ENCODE measurements at places on chromosomes 7 and 10.

DNA sequence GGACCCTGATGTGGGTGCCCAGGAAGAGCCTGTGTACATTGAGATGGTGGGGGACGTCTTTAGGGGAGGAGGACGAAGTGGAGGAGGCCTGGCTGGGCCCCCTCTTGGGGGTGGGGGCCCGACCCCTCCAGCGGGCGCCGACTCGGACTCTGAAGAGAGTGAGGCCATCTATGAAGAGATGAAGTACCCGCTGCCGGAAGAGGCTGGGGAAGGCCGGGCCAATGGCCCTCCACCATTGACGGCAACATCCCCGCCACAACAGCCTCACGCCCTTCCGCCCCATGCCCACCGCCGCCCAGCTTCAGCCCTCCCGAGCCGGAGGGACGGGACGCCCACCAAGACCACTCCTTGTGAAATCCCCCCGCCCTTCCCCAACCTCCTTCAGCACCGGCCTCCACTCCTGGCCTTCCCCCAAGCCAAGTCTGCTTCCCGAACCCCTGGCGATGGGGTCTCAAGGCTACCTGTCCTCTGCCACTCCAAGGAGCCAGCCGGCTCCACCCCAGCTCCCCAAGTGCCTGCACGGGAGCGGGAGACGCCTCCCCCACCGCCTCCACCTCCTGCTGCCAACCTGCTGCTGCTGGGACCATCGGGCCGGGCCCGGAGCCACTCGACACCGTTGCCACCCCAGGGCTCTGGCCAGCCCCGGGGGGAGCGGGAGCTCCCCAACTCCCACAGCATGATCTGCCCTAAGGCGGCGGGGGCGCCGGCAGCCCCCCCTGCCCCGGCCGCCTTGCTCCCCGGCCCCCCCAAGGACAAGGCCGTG is 4.8 kb downstream of the NYAP1 start:
- no peak for DNase-seq

DNA sequence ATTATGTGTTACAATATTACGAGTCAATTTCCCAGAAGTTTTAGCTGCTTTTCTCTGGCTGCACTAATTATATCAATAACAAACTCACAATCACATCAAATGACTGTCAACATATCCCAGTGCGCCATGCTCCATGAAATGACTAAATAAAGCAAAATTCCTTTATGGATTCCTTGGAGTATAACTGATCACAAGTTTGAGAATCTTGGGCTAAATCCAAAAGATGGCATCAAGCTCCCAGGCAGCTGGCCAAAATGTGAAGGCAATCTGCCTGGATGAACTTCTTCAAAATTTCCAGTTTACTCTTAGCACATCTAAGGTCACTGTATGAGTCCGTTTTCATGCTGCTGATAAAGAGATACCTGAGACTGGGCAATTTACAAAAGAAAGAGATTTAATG is 210.8 kb downstream of the CCSER2 start:
- no peak for DNase-seq

DNA sequence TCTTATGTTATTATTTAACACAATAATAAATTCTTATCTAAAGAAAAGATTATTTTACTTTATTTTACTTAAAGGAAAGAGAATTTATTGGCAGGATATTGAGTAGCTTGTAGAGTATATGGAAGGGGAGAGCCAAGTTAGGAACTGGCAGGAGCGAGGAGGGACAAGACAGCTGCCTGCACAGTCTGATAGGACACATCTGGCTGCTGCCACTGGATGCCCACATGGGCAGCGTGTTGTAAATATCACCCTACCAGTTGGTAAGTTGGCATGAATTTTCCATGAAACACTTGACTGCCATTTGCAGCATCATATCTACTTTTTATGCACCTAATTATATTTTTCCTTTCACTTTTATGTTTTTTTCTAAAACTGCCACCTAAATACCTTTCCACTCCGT is 19.6 kb downstream of the SRI start:
- DNase-seq, result no peak

- no peak for DNase-seq
These were observed 17.3 kb upstream of the ADGRA1 start for GRCh38 chr10:133070405-133070804.

GRCh38 chr10:110075686-110076085 is 67.9 kb downstream of the ADD3 start:
- no peak for DNase-seq

DNA sequence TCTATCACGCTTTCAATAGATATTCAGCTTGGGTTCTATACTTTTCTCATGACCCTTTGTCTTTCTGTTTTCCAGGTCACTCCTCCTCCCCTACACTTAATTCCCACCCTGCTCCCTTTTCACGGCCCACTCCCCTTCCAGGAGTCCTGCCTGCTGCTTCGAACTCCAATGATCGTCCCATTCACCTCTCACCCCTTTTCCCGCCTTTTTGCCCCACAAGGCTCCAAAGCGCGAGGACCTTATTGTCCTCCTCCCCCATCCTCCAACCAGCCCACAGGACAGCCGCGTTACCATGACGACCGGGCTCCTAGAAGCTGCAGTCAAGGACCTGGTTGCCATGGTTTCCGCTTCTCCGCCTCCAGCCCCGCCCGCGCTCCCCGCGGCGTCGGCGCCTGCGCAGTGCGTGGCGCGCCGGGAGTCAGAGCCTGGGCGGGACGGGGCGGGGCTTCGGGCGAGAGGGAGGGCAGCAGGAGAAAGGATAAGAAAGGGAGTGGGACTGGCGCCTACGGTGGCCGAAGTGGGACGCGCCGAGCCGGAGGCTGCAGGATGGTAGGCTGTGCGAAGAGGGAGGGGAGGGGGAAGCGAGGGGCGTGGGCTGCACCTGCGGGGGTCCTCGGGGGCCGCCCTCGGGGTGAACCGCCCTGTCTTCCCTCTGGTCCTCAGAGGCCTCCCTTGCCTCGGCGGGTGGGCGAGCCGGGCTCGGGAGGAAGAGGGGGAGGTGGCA is at the start of gene AP1S1:
AP1S1 (plus strand) TSS at position 508 of the 724 bp plus-strand sequence; CDS start at position 547, 39 bp downstream.
- peak; percentile 86 for DNase-seq

DNA sequence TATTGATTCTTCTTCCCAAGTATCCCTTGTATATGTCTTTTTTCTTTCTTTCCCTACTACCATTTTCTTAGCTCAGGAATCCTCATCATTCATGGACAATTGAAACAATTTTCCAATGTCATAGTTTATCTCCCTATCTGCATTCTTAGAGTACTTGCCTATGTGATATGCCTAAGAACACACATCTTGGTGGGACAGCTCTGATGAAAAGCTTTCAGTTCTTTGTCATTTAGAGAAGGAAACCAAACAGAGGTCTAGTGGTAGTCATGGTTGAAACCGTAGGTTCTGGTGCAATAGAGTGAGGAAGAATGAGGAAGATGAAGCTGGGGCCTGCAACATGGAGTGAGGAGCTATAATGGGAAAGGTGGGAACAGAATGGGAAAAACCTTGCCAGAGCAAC is 28.2 kb downstream of the TDRD1 start:
- no peak for DNase-seq

DNA sequence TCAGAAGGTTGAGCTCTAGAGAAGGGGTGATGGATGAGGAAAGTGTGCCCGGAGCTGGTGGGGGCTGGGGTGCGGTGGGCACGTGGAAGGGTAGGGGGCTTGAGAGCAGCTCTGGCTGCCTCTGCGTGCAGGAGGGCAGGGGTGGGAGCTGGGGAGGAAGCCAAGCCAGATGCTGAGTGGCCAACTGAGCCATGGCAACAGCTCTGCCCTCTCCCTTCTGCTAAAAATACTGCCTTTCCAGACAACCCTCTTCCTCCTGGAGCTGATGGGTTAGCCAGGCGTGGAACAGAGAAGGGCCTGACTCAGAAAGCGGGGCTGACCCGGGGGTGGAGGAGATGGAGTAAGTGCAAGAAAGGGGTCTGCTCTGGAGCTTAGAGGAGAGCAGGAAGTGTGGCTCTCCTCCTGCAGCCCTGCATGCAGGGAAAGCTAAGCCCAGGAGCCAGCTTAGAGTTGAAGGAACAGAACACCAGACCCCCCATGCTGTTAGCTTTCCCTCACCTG is 114.6 kb upstream of the AGK start:
- DNase-seq, result no peak

GRCh38 chr7:55073051-55073511 is 54.3 kb downstream of the EGFR start:
- DNase-seq, result no peak

DNA sequence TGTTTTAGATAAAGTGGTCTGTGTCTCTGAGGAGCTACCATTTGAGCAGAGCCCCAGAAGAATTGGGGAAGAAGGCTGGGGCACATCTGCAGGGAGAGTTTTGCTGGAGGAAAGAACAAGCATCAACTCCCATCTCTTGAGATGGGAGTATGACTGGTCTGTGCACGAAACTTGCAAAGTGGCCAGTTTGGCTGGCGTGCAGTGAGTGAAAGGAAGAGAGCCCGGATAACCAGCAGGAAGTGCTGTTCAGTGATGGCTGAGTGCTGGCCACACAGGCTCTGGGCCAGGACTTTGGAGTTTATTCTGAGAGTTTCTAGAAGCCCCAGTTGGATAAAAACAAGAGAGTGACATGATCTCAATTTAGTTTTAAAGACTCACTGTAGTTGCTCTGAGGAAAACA is 34.4 kb upstream of the SVIL start:
- no peak for DNase-seq

GRCh38 chr10:130263289-130263688 is 127.1 kb downstream of the GLRX3 start:
- no peak for DNase-seq

DNA sequence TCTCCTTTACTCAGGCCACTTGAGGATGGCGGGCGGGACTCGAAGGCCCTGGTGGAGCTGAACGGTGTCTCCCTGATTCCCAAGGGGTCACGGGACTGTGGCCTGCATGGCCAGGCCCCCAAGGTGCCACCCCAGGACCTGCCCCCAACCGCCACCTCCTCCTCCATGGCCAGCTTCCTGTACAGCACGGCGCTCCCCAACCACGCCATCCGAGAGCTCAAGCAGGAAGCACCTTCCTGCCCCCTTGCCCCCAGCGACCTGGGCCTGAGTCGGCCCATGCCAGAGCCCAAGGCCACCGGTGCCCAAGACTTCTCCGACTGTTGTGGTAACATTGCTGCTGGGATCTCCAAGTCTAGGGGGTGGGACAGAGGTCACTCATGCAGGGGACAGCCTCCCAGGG is 65.7 kb downstream of the GTF2IRD1 start:
- DNase-seq, result no peak

- no peak for DNase-seq
These were observed 516.7 kb upstream of the MGMT start for GRCh38 chr10:128950159-128950915.
